ENCODE measurements at places on chromosomes 1 and 21. TPM values are rescaled to one million over a fixed set of nuclear protein-coding genes. Genes with fewer than 3 reads are reported as not detected.

DNA sequence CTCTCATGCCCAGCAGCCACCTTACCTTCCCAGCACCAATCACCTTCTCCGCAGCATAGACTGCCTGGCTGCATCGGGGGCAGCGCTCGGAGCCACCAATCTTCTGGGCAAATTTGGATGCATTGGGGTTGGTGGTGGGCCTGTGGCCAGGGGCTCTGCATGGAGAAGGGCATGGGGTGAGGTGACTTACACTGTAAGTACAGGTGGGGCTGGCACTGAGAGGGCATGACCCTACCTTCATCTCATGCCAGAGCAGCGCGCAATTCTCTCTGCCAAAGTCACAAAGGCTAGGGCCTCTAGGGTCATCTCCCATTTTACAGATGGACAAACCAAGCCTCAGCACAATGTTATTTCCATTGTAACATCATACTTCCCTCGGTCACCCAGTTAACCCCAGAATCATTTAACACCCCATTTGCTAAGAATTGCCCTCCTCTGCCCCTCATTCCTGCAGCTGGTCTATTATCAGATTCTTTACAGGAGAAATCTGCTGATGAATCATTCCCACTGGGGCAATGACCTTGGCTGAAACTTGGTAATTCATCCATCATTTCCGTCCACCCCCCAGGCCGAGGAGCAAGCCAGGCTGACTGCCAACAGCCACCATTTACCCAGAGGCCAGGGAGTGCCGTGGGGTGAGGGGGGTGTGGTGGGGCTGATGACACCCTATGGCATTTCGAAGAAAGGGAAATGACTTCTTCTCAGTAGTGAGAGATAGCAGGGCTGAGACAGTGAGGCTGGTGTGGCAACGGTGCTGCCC, 17.9 kb downstream of the CSRP1 start:
- H3K4me1 ChIP-seq, result peaks cover 30% of the 10 kb centered on the region
- DNase-seq, result no peak
- H3K36me3 ChIP-seq, result peaks cover 45% of the 10 kb centered on the region
- no peak overlapping the region for H3K4me3 ChIP-seq
- H3K27ac ChIP-seq, result peak overlapping the region; percentile 7

Gene HSD11B1
- total RNA-seq, result 0.40 TPM

Gene DEPDC1
- 8.0 TPM for total RNA-seq

Gene BCAR3
- 10.4 TPM for total RNA-seq

DNA sequence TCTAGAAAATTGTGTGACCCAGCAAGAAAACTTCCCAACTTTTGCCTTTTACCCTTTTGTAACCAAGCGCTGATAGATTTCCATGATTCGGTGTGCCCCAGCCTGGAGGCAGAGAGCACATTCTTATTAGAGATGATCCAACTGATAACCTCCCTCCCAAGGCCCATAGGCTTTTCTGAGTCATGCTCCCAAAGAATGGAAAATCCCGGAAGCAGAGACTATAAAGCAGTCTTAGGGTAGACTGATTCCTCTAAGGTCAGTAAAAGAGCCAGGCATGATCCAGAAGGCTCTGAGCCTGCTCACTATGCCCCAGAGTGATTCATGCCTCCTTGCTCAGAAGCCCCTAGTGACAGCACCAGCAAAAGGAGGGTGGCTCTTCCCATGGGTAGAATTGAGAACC, 4.3 kb downstream of the CAMK1G start:
- DNase-seq, result no peak
- no peak overlapping the region for H3K27ac ChIP-seq
- peaks cover 15% of the 10 kb centered on the region for H3K27me3 ChIP-seq
- no peaks in the 10 kb centered on the region for H3K36me3 ChIP-seq
- peaks cover 27% of the 10 kb centered on the region for H3K4me1 ChIP-seq

GRCh38 chr1:27595597-27595996, 8.3 kb downstream of the AHDC1 start:
- no peak for DNase-seq
- peaks cover 80% of the 10 kb centered on the region for H3K36me3 ChIP-seq
- H3K4me3 ChIP-seq, result no peak overlapping the region
- H3K4me1 ChIP-seq, result peaks cover 100% of the 10 kb centered on the region
- H3K27me3 ChIP-seq, result no peaks in the 10 kb centered on the region
- H3K27ac ChIP-seq, result no peak overlapping the region

Gene MASP2
- total RNA-seq, result not detected

GRCh38 chr1:221203224-221204054, 324.2 kb downstream of the HLX start:
- H3K27ac ChIP-seq, result no peak overlapping the region
- no peaks in the 10 kb centered on the region for H3K36me3 ChIP-seq
- DNase-seq, result peak; percentile 23

Data from spinal cord (tissue), 10 donors.